ENCODE measurements at places on chromosomes 5 and 9.
A peak's percentile ranks its signal among the peaks of the same experiment; 100 is the strongest.

DNA sequence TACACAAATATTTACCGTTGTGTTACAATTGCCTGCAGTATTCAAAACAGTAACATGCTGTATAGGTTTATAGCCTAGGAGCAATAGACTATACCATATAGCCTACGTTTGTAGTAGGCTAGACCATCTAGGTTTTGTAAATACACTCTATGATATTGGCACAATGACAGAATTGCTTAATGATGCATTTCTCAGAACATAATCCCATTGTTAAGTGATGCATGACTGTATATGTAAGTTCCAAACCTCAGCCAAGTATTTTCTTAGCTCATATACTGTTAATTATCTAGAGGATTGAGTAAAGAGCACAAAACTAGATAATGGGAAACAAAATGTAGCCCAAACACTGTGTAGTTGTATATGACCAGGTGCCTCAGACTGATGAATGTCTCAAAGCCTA, 220.1 kb downstream of the ANXA1 start:
- DNase-seq, result no peak

GRCh38 chr9:32882705-32883104, 99.4 kb downstream of the TMEM215 start:
- no peak for DNase-seq

DNA sequence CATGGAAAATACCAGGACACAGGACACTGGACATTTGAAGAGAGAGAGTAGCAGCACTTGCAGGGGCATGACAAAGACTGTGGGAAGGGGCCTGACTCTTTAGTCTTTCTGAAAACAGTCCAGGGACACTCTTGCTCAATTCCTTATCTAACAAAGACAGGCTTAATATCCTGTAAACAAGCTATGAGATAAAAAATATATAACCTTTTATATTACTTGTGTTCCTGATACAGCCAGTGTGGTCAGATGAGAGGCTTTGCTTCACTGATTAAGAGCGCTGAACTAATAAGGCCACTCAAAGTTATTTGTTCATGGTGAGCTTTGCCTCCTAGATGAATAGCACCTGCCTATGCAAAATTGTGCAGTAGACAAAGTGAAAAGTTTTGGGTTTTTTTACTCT, 518.7 kb downstream of the LRRC70 start:
- DNase-seq, result no peak

GRCh38 chr5:143955141-143955540, 143.2 kb downstream of the HMHB1 start:
- DNase-seq, result no peak

GRCh38 chr9:104794070-104794469, 30.1 kb downstream of the NIPSNAP3B start:
- no peak for DNase-seq

GRCh38 chr9:106321394-106322180, 541.4 kb upstream of the ZNF462 start:
- no peak for DNase-seq

DNA sequence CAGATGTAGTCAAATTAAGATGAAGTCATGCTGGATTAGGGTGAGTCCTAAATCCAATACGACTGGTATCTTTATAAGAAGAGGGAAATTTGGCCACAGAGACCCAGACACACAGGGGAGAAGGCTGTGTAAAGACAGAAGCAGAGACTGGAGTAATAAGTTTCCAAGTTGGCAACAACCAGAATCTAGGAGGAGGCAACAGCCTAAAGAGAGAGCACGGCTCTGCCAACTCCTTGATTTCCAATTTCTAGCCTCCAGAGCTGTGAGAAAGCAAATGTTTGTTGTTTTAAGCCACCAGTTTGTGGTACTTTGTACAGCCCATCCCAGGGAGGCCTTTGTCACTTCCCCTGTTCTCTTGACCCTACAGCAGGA, 74.4 kb downstream of the ATG10 start:
- no peak for DNase-seq

GRCh38 chr9:110049699-110050450, 158.1 kb downstream of the C9orf152 start:
- no peak for DNase-seq

GRCh38 chr5:115274584-115274983, 11.9 kb upstream of the PGGT1B start:
- no peak for DNase-seq

DNA sequence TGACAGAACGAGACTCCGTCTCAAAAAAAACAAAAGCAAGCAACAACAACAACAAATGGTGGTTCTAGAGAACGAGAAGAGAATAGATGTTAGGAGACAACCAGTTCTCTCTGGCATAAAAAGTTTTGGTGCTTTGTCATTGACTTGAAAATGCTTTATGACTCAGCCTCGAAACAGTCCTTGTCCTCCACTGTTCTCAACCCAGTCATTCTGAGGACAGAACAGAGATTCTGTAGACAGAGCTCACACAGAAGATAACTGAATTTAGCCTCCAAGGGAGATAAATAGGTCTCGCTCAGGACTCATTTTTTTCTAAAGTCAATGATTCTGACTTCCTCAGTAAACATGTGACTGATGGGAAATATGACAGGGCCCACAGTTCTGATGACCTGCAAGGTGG, 76.0 kb upstream of the FSTL4 start:
- DNase-seq, result no peak

GRCh38 chr9:121703014-121703734, 51.7 kb downstream of the DAB2IP start:
- DNase-seq, result no peak

DNA sequence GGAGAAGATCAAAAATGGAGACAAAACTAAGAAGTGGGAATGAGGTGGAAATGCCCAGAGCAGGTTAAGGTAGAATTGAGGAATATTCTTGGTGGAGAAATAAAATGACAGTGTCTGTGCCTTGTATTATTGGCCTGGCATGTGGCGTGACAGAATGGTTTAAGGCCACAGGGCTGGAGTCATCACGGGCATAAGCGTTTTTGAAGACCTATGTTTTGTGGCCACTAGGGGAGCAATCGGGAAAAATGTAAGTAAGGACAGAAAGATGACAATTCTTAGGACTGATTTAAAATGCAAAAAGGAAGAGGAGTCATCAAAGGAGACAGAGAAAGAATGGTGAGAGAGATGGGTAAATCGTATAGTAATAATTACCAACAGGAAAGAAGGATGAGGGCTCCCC, 72.2 kb upstream of the EPB41L4A start:
- peak; percentile 10 for DNase-seq

DNA sequence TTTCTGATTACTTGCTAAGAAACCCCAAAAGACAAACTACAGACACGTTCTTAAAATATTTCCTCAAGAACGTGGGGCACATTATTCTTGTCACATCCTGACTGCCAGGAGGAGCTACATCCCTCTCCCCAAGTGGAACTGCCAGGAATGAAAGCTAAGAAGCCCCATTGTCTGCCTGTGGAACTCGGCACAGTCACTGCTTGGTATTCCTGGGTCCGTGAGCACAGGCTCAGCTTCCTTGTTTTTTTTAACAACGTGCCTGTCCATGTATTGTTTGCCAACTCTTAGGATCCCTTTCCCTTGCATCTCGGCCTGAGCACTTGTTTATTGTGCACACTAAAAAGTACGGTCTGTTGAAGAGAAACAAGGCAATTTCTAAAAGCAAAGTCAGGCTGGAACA, 47.0 kb upstream of the SELENOP start:
- DNase-seq, result no peak

DNA sequence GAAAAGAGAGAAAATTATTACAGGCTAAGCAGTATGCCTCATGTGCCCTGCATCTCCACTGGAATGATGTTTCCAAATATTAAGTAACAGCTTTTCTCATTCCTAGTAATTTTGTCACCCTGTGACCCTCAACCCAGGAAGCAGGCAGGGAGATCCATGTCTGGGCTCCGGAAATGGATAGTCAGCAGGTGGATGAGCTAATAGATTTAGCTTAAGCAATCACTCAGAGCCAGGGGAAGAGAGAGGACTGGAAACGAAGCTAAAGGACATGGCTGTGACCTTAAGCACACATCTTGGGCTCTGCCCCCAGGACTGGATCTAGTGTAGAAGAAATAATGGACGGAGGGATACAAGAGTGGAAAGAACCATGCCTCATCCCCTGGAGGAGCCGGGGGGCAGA, 89.5 kb downstream of the ARSB start:
- no peak for DNase-seq

DNA sequence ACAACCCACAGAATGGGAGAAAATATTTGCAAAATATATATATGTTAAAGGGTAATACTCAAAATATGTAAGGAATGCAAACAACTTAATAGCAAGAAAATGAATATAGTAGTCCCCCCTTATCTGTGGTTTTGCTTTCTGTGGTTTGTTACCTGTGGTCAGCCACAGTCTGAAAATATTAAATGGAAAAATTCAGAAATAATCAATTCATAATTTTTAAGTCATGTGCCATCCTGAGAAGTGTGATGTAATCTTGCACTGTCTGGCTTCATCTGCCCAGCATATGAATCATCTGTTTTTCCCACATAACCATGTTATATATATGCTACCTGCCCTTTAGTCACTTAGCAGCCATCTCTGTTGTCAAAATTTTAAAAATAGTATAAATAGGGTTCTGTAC, 11.7 kb downstream of the CER1 start:
- DNase-seq, result no peak

DNA sequence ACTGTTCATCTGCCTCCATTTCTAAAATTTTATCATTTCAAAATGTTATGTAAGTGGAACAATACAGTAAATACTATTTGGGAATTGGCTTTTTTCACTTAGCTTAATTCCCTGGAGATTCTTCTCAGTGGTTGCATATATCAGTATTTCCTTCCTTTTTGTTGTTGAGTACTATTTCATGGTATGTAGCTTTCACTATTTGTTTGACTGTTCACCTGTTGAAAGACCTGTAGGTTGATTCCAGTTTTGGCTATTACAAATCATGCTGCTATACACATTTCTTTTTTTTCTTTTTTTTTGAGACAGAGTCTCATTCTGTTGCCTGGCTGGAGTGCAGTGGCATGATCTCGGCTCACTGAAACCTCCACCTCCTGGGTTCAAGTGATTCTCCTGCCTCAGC, 33.0 kb upstream of the PWWP2A start:
- no peak for DNase-seq

DNA sequence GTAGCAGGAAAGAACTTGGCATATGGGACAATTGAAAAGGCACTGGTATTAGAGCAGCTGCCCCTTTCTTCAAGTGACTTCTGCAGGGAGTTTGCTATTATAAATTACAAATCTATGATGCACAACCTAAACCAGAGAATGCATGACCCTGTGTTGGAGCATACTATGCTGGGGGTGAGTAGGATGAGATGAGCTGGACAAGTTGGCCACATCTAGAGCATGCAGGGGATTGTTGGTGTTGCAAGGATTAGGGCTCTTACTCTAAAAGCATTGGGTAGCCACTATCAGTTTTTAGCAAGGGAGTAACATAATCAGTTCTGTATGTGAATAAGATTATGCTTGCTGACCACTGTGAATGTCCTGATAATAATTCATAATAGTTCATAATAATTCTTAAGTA, 186.7 kb downstream of the KIAA0825 start:
- DNase-seq, result no peak

DNA sequence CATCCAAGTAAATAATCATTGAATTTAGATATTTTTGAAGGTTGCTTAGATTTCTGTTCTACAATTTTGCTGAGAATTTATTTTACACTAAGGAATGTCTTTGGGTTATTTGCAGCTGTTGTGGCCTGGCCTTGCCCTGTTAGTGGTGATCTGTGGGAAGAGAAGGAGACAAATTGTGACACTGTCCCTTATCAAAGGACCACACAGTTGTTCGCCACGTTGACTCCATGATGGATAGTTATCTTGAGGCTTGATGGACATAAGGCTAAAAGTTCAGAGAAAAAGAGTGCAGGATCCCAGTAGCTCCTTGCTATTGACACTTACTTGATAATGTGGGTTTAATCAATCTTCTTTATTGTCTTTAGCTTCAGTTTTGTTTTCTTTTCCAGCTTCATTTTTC, 186.6 kb upstream of the MEF2C start:
- DNase-seq, result no peak

DNA sequence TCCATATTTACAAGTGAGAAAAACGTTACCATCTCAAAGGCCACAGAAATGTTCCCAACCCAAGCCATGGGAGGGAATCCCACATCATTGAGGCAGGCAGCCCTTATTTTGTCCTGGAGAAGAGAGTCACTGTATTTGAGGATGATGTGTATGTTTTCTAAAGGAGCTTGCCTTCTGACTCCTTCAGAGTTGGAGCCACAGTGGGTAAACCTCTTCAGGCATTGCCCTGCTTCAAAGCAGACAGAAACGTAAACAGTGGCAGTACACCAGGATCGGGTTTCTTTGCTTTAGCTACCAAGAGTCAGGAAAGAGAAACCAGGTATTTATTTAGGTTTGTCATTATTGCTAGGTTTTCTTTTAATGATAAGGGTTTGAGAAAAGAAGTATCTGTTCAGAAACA, 45.7 kb downstream of the MUSK start:
- no peak for DNase-seq

DNA sequence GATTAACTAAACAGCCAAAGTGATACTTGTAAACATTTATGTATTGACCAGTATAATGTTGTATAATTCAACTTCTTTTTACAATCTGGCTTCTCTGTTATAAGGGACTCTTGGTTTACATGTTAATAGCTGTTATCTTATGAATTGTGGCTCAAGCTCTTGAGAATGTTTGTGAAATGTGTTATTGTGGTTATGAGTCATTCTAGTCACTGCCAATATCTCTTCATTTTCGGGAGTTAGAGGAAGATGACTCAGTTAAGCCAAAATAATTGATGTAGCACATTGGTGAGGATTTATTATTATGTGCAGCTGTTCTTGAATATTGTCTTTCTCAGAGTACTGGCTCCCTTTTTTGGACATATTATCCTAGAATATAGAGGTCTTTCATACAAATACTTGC, 655.2 kb upstream of the RIOK2 start:
- peak; percentile 34 for DNase-seq

DNA sequence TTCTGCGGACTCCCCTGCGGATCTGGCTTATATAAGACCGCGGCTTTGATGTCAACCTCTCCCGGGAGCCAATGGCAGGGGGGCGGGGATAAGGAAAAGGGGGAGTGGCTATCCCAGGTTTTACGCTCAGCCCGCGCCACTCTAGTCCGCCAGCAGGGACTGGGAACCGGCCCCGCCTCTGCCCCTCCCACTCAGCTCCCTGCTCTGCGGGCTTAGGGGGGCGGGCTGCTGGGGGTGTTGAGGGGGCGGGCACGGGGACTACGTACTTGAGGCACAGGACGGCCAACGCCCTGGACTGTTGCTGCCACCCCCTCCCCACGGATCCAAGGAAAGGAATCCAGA, at the start of gene HAND1:
HAND1 (minus strand) TSS at position 4 of the 342 bp plus-strand sequence. CDS start 219 bp downstream, outside the sequence.
- DNase-seq, result peak; percentile 60

Measured in hepatic stellate cell (primary cell).